ENCODE measurements at places on chromosomes 5 and 9.

GRCh38 chr9:130379649-130379970, 65.2 kb upstream of the ASS1 start:
- DNase-seq: no peak

DNA sequence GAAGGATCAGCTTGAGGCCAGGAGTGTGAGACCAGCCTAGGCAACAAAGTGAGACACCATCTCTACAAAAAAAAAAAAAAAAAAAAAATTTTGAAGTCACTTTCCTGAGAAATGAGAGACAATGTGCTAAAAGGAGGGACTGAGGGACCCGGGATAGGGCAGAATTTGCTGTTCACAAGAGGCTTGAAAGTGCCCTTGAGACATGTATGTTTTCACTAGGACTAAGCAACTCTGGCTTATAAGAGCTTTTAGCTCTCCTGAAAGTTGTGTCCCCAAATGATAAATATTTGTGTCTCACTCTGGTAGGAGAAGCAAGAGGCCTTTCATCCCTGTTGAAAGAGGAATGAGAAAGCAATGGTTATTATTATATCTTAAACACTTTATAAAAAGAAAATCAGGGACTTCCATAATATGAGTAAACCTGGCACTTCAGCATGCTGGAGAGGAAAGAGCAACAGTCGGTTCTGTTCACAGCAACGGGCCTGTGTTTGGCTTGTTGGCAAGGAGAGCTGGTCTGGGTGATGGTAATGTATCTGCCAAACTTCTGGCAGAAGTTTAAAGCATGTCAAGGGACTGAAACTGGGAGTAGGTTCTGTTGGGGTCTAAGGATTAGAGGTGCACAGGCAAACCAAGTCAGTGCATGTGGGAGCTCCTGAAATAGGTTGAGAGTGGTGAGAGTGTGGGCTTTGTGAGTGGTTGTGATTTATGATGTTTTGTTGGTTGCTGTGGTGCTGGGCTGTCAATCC, 32.2 kb downstream of the ENTREP1 start:
- DNase-seq: no peak

- no peak for DNase-seq
These were observed 42.6 kb downstream of the LARP1 start for GRCh38 chr5:154797762-154798161.

DNA sequence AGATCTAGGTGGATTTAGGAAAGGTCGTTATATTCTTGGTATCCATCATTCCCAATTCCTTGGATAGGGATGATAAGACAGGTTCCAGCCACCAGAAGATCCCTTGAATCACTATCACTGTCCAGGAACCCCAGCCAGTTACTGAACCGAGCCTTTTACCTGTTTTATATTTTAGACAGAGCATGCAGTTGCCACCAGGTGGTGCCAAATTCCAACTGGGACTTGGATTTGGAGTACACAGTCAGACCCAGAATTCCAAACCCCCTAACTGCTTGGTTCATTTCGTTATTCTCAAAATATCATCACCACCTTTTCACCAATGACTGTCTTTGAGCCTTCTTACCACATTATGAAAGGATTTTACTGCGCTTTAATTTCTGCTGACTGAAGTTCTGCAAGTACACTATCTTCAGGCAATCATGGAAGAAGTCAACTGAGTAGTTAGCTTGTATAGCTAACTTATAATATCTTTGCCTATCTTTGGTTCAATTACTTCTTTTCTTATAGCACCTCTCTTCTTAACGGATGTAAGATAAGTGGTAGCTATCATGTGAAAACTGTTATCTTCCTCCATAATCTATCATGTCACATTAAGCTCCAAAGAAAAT, 191.8 kb downstream of the PRR16 start:
- peak; percentile 43 for DNase-seq

DNA sequence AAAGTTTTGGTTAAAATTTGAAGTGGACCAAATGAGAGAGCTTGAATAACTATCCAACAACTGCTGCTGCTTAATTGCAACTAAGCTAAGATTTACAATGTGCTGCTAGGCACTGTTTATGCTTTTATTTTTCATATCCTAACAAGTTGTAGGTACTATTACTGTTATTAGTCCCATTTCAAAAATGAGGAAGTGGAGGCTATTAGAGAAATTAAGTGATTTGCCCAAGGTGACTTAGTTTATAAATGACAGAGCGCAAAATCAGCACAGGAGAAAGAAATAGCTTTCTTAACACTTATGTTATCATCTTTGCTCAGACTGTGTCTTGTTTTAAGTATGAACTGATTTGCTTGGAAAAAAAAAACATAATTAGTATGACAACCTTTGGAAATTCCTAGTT, 23.1 kb downstream of the WDR36 start:
- DNase-seq: no peak

- DNase-seq: no peak
These were observed 153.1 kb upstream of the OTULINL start for GRCh38 chr5:14428302-14429081.

GRCh38 chr5:103256178-103256577, 2.4 kb upstream of the MACIR start:
- DNase-seq: no peak

DNA sequence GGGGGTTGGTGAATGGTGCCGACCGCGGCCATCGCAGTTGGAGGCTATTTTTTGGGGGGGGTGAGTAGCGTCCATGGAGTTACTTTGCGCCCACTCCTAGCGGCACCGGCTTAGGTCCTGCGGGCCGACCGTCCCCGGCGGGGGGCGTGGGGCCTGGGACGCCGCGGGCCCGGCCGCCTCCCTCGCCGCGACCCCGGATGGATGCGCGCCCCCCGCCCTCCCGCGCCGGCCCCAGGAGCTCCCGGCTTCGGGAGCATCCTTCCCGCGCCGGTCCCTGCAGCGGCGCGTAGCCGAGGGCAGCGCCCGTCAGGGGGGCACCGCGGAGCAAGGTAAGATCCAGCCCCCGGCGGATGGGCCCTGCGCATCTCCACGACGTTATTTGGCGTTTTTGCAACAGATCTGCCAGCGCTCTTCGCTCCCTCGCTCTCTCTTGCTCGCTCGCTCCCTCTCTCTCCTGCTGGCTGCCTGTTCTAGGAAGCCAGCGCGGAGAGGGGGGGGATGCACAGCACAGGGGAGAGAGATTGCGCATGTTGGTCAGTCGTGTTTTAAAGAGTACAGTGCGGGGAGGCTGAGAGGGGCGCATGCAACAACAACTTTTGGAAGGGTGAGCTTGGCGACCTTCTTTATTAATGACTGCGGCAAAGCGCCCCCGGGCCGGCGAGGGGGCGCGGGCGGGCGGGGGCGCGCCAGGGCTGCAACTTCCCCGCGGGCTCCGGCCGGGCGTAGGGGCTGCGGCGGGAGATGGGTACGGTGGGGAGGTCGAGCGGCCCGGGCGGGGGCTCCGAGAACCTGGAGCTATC, 413 bp downstream of the JADE2 start:
- peak; percentile 69 for DNase-seq

DNA sequence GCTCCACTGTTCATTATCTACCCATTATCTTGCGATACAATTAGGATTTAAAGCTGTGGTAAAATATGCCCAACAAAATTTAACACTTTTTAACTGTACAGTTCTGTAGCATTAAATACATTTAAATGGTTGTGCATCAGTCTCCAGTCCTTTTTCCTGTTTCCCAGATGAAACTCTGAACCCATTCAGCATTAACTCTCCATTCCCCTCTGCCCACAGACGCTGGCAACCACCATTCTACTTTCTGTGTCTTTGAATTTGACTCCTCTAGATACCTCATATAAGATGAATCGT, 2.9 kb upstream of the TRIM7 start:
- no peak for DNase-seq

DNA sequence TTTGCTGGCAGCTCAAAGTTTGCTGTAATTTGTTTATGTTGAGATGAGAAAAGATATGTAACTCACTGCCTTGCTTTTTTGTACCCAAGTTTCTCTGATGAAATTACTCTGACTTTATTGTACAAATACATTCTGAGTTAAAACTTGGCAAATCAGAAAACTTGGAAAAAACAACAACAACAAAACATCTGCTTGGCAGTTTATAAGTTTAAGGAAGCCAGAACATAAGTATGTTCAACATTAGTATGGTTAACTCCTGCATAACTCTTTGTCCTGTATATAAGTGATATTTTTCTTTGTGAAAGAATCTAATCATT, 233.1 kb downstream of the MAST4 start:
- no peak for DNase-seq

GRCh38 chr5:120254385-120254784, 209.7 kb upstream of the PRR16 start:
- DNase-seq: no peak

DNA sequence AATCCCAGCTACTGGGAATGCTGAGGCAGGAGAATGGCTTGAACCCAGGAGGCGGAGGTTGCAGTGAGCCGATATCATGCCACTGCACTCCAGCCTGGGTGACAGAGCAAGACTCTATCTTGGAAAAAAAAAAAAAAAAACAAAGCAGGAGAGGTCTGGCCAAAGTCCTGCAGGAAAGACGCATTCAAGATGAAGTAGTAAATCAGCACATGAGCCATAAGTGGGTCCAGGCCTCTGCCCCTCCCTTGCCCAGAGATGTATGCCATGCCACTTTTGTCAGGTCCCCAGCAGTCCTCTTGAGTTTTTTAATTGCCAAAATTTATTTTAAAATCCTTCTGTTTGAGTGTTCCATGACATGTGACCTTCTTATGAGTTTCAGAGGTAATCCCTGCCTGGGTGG, 8.5 kb upstream of the PHF19 start:
- DNase-seq: no peak

- DNase-seq: no peak
These were observed 86.9 kb downstream of the RAPGEF6 start for GRCh38 chr5:131548176-131548575.

DNA sequence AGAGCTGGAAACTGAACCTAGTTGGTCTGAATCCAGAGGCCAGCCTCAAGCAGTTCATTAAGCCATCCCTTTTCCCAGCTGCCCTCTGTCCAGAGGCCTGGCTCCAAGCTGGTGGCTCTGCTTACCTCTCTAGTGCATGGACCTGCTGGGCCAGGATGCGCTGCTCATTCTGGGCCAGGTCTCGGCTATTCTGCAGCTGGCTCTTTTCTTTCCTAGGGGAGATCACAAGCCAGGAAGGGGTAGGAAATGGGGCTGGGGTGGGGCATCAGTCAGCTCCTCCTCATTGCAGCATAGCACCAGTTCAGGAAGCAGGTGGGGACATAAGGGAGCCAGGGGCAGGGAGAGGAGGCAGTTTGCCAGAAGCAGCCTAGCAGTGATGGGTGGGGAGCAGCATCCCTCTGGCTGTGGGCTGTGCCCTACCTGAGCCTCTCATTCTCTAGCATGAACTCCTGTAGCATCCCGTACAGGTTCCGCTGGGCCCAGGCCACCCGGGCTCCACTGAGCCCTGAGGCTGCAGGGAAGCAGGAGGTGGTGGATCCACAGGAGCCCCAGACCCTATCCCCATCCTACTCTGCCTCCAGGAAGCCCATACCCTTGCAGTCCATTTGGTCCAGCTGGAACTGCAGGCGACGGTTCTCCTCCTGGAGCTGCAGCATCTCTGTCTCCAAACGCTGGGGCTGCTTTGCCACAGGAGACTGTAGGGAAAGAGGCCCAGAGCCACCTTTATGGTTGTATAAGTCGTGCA, 5.2 kb downstream of the KIF12 start:
- DNase-seq: no peak

DNA sequence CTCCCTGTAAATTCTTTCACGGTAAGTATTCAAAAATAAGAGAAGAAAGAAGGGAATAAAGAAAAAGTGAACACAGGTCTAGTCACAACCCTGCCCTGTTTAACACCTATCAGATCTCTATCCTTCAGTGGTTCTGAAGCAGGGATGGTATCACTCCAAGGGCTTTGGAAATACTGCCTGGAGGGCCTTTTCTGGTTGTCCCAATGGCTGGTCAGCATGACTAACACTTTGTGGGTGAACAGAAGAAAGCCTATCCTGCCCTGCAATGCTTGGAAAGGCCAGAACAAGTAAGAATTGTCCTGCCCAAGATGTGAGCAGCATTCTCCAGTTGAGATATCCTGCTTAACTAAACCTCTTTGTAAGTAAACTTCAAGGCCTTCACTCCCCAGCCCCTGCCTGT, 124.9 kb downstream of the TMEM167A start:
- peak; percentile 79 for DNase-seq

- DNase-seq: peak; percentile 47
These were observed 28.2 kb downstream of the MTAP start for GRCh38 chr9:21830589-21830988.

DNA sequence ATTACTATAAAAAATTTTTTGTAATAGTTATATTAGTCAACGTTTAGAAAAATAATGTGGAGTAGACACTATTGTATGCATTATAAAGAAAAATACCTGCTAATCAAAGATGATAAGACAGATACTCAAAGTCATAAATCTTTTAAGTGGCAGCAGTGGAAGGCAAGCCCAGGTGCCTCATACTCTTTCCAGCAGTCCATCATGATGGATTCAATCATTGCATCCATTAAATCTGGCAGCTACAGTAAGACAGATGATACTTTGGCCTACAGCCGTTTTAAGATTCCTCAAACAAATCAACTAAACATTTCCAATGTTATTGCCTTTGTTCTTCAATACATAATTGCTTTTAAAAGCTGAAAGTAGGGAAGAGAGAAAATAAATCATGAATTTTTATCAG, 1392.9 kb upstream of the NUDT12 start:
- no peak for DNase-seq

DNA sequence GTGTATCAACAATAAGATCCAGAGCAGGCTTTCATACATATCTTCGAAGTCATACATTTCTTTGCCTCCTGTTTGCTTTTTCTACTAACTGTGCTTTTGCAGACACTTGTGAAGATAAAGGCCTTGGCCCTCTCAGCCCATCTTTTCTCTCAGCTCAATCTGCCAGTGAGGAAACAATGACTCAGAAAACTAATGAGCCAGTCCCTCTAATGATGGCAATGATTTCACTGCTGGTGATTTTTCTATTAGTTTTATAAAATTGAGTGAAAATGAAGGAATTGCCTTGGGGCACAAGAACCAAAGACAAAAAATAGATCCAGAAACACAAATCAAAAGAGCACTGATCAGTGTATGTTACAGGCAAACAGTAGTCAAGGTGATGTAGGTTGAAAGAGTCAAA, 167.7 kb upstream of the PPP2R2B start:
- DNase-seq: no peak

DNA sequence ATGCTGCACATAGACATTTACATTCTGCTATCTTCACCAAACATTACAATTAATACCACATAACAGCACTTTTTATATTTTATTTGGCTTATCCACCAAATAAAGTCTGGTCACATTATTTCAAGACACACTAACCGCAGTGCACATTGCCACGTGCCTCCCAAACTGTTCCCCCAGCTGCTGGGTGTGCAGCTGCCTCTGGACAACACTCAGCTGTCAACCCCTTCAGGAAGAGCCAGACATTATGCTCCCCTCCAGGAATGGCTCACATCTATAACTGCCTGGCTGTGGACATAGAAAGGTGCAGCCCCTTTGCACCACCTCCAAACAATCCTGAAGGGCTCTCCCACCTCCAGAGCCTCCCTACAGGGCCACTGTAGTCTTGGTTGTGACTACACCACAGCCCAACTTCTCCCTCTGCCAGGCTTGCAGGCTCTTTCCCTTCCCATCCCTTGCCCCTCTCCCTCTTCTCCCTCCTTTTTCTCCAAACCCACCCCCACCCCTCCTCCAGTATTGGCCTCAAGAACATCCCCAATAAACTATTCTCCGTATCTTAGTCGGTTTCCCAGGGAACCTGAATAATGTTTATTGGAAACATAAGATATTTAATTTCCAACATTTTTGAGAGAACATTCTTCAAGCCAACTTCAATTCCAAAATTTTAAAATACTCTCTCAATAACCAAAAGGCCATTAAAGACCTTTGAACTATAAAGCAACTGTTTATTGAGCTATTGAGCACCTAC, 372.3 kb downstream of the CTNND2 start:
- no peak for DNase-seq

- no peak for DNase-seq
These were observed 198.8 kb downstream of the SEMA5A start for GRCh38 chr5:9347032-9347431.

- DNase-seq: no peak
These were observed 5.2 kb downstream of the VAV2 start for GRCh38 chr9:133986774-133987445.

Data from RPMI7951 (cell line).